Neuronal stem cell (in vitro differentiated cells): ENCODE measurements at places on chromosomes 6 and 20.

GRCh38 chr6:161367472-161367871, 93.6 kb upstream of the AGPAT4 start:
- DNase-seq = no peak

- DNase-seq = no peak
These were observed 585.3 kb upstream of the MAN1A1 start for GRCh38 chr6:119934816-119935215.

DNA sequence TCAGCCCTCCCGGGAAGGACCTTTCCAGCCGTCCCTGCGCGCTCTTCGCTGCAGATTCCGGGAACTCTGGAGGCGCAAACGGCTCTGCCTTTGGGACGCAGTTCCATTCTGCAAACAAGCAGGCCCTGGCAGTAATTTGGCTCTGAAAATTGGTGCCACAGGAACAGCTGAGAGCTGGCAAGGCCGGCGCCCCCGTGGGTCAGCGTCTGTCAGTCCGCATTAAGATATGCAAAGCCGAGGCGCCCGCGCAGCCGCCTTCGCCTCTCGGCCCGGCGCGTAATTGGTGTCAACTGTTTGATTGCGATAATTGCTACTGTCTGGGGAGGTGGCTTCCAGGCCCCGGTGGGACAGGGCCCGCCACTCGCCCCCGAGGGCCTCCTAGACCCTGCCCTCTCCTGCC, 73.6 kb downstream of the NCR2 start:
- no peak for DNase-seq

GRCh38 chr20:38165966-38166702, 1.1 kb upstream of the TGM2 start:
- no peak for DNase-seq

DNA sequence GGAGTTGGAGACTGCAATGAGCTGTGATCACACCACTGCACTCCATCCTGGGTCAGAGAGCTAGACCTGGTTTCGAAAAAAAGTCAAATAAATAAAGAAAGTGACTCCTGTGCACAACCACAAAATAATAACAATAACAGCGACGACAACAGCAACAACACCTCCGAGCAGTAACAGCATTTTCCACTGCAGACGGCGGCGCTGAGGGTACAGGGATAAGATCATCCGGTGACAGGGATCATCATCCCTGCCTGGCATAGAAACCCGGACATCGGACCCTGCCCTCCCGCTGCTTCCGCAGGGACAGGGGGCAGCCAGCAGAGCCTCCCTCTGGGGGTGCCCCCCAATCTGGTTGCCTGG, 11.5 kb downstream of the SRXN1 start:
- DNase-seq = no peak

DNA sequence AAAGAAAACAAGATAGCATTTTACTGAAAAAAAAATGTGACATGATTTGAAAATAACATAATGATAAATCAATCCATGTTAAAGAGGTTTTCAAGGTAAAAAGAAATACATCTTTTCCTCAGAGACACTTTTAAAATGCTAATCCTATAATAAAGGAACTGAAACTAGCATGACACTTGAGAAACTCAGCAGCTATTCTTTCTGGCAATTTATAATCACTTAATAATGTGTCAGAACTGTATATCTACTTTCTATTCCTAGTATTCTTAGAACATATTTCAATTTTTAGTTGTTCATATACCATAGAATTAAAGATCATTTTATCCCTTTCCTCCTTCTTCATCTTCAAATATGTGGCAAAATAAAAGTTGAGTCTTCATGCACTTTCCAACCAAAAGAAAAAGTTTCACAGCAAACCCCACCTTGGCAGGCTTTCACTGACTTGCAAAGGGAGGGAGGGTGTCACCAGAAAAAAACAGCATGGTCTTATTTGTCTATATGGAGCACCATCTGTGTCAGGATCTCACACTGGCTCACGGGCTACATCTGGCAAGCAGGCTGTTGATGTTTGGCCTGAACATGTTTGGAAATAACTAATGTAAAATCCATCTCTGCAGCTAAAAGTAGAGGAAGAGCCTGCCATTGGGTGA, 48.5 kb downstream of the FHL5 start:
- DNase-seq = no peak
